ENCODE measurements at places on chromosomes 13 and 19.

- DNase-seq, result no peak
Observed at GRCh38 chr13:46468570-46469463, 81.8 kb upstream of the RUBCNL start.

- peak; percentile 76 for DNase-seq
Observed at GRCh38 chr19:3324405-3324856, 42.0 kb upstream of the NFIC start.

DNA sequence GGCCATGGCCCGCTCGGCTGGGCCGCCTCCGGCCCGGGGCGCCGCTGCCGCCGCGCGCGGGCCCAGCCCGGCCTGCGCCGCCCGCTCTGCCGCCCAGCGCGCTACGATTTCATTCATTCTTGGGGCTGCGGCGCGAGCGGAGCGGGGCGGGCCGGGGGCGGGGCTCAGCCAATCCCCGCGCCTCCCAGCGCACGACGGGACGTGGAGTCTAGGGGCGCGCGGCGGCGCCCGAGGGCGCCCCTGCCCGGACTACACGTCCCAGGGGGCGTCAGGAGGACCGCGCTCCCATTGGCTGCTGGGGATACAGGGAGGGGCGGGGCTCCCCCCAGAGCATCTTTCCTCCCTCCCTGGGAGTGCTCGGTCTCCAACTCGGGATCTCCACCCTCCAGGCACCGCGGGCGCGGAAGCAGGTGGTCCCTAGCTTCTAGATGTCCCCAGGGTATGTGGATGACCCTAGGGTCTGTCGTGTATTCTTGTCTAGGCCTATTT, 5.6 kb upstream of the DPF1 start:
- DNase-seq, result peak; percentile 70

DNA sequence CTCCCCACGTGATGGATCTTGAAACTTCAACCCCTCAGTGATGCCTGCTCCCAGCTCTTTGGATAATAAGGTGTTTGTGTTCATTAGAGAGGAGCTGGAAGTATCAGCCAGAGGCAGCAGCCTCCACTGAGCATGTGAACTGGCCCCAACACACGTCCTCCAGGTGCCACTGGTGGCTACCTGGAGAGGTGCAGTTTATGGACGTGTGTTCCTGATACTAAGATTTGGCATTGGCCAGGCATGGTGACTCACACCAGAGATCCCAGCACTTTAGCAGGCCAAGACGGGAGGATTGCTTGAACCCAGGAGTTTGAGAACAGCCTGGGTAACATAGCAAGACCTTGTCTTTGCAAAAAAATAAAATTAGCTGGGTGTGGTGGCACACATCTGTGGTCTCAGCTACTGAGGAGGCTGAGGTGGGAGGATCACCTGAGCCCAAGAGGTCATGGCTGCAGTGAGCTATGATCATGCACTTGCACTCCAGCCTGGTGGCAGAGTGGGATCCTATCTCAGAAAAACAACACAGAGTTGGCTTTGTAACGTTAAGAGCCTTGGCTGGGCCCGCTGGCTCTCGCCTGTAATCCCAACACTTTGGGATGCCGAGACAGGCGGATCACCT, 34.4 kb downstream of the SLC25A42 start:
- no peak for DNase-seq

GRCh38 chr13:40547591-40548315, 118.7 kb downstream of the FOXO1 start:
- DNase-seq, result no peak

GRCh38 chr13:32117001-32117400, 85.4 kb downstream of the FRY start:
- no peak for DNase-seq

DNA sequence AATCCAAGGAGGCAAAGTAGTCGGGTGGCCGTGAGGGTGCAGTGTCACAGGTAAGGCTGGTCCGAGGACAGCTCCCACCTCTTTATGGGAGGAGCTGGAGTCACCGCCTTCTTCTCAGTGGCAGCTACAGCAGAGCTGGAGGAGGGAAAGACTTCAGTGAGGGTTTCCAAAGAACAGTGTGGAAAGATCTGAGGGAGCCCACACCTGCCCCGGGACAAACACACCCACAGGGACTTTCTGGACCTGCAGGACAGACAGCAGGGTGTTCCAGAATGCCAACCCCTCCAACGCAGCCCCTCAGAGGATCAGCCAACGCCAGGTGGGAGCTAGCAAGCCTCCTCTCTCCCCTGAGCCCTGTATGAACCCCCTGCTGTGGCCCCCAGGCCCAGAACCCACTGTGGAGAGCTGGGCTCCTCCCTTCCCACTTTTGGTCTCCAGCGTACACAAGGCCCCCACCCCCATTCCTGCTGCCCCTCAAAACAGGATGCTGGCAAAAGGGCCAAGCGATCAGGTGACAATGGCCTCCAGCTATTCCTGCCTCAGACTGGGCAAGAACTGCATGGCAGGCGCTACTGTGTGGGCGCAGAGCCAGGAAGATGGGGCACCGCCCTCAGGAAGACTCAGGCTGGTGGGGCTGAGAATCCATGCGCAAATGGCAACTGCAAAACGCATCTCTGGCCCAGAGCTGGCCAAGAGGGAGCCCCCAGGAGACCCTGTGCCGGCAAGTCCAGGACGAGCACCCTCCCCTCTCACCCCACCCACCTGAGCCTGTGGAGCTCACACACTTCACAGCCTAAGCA, 3.5 kb upstream of the CD320 start:
- DNase-seq, result peak; percentile 67

DNA sequence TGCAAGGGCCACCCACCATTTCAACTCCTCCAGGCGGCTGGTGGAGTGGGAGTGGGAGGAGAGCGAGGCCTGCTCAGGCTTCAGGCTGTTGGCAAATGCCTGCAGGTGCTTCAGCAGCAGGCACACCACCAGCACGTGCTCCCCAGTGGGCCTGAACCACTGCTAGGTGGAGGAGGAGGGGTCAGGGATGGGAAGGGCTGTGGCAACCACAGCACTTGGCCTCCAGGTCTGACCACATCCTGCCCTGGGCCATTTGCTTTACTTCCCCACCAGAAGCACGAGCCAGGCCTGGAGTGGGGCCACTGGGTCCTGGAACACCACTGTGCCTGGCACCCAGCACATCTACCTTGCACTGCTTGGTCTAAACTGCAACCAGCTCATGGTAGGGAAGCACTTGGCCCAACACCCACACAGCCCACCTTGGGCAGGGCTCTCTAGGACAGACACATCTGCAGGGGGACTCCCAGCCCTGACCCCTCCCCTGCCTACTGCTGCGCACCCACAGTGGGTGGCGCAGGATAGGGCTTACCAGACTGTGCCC, 26.2 kb downstream of the TUBA3C start:
- no peak for DNase-seq

DNA sequence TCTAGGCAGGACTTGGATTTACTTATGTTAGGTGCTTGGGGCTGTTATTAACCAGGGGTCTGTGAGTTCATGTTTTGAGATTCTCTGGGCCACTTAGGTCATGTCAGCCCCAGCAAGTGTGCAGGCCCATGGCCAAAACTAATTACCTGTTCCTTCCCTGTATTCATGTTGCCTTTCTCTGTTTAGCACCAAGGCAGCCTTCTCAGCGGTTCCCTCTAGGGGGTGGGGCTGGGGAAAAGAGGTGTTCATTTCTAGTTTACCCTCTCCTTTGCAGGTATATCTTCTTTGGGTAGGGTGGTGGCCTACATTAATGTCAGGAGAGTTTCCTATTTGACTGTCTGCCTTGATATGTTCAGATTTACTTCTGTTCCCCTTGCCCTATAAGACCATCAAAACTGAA, 61.7 kb downstream of the PDS5B start:
- DNase-seq, result no peak

Data from erythroblast (primary cell).